Left colon (tissue), 2 donors: ENCODE measurements at places on chromosomes 3 and 15. TPM values are rescaled to one million over a fixed set of nuclear protein-coding genes. Genes with fewer than 3 reads are reported as not detected.
A peak's percentile ranks its signal among the peaks of the same experiment; 100 is the strongest.

- DNase-seq: no peak
These were observed 5.7 kb downstream of the RAD54L2 start for GRCh38 chr3:51544011-51544775.

- DNase-seq: peak; percentile 29
These were observed 48.0 kb upstream of the SCAANT1 start for GRCh38 chr3:63960048-63960711.

- no peak for DNase-seq
These were observed 163.6 kb upstream of the TBC1D5 start for GRCh38 chr3:17905996-17906395.

Gene MEIS2
- total RNA-seq: 3.1 TPM

DNA sequence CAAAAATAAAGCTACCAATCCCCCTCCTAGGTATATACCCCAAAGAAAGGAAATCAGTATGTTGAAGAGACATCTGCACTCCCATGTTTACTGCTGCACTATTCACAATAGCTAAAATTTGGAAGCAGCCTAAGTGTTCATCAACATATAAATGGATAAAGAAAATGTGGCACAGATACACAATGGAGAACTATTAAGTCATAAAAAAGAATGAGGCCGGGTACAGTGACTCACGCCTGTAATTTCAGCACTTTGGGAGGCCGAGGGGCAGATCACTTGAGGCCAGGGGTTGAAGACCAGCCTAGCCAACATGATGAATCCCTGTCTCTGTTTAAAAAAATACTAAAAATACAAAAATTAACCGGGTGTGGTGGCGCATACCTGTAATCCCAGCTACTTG is 10.0 kb upstream of the PTPN9 start:
- no peak for DNase-seq

- no peak for DNase-seq
These were observed 211.9 kb downstream of the LRRN1 start for GRCh38 chr3:4011166-4011565.

DNA sequence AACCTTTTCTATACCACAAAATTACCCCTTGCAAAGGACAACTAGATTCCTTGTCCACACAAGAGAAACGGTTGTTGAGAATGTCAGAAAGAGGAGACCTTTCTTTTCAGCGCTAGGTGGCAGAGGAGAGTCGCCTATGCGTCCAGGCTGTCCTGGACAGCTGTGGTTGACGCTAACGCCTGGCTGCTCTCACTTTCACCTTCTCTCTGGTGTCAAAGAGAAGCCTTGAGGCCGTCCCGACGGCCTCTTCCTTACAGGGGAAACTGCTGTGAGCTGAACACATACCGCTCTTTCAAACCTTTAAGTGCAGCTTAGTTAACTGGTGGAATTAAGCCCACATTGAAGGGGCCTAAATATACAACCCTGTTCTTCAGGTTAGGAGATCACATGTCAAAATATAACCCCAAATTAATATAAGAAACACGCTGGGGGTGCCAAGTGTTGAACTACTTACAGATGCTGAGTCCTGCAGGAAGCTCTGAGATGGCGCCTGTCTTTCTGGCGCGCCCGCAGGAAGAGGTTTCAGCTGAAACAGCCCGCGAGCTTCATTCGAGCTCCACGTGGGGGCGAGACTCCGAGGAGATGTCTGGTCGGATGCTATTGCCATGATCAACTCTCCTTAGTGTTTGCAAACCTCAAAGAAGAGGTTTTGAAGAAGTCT is 26.1 kb upstream of the KBTBD8 start:
- peak; percentile 78 for DNase-seq

DNA sequence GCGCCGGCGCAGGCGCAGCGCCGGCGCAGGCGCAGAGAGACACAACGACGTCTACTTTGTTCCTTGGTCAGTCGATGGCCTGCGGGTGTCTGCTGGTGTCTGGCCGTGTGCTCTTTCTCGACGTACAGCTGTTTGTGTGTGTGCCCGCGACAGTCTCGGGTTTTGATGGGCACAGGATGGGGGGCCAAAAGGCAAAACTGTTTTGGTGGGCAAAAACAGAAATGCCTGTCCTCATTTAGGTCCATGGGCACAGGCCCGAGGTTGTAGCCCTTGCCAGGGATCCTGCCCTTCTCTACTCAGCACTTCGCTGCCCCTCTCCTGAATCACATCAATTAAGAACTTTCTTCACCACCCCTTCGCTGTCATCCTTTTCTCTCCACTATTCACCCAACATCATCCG is 184.8 kb upstream of the CHL1 start:
- DNase-seq: no peak
